ELR (cell line): ENCODE measurements at places on chromosomes 4 and X.

GRCh38 chr4:131052646-131053045, 1956.7 kb downstream of the C4orf33 start:
- no peak for DNase-seq

- no peak for DNase-seq
These were observed 78.9 kb upstream of the FAM9C start for GRCh38 chrX:13123247-13123856.

GRCh38 chrX:48695534-48695896, 1.0 kb upstream of the SUV39H1 start:
- peak; percentile 41 for DNase-seq

- no peak for DNase-seq
These were observed 11.7 kb upstream of the TCEAL9 start for GRCh38 chrX:103344606-103345005.

GRCh38 chr4:185080545-185080944, 62.3 kb downstream of the HELT start:
- no peak for DNase-seq

DNA sequence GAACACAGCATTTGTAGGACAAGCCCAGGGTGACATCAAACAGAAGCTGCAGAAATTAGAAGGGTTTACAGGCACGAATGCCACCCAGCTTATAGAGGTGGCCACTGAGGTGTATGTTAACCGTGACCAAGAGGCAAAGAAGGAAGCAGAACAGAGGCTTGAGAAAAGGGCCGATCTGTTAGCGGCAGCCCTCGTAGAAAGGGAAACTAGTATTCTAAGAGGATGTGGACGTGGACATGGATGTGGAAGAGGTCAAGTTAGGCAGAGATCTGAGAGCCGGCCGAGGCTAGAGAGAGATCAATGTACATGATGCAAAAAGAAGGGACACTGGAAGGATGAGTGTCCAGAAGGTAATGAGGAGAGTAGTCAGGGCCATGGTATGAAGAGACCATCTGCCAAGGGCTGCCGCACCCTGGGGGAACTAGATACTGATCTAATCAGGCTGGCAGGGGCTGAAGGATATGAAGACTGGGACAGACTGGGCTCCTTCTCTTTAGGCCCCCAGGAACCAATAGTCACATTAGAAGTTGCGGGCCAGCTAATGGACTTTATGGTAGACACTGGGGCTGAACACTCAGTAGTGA, 27.5 kb downstream of the LIAS start:
- DNase-seq = no peak

- no peak for DNase-seq
These were observed 31.2 kb downstream of the ATG4A start for GRCh38 chrX:108122748-108123147.

DNA sequence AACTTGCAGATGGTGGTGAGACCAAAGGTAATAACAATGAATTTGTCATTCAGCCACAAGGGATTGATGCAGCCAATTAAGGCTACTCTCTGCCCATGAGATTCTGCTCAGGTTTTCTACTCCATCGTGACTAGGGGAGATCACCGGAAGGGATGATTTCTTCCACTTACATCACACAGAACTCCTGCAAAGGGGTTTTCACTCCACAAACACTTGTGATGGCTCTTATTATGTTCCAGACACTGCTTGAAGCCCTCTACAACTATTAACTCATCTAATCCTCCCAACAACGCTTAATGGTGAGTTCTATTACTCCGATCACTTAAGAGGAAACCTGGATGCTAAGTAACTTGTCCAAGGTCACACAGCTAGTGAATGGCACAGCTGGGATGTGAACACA, 55.9 kb downstream of the MTNR1A start:
- no peak for DNase-seq

GRCh38 chrX:79082899-79083298, 61.6 kb upstream of the GPR174 start:
- no peak for DNase-seq
